ENCODE measurements at places on chromosomes 5 and 9.

GRCh38 chr5:11504886-11505193 lies 399.4 kb downstream of the CTNND2 start:
- DNase-seq = no peak

GRCh38 chr5:101658433-101658832 lies 637.7 kb downstream of the SLCO4C1 start:
- DNase-seq = no peak

DNA sequence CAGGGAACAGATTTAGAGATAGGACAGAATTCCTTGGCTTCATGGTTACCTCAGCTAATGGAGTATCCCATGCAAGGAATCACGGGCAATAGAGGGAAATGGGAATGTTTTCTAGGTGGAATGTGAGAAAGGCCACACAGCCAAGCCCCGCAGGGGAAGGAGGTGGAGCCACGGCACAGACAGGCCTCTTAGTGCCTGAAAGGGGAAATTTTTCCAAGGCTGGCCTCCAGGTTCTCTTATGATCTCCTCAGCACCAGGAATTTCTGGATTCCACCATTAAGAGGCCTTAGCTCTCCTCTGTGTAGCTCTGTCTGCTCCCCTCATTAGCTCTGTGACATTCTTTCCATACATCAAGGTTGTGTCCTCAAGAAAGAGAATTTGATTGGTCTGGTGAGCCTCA lies 124.7 kb downstream of the GALNT10 start:
- DNase-seq = no peak

GRCh38 chr5:150299571-150300327 lies 3.0 kb downstream of the ARSI start:
- DNase-seq = no peak

DNA sequence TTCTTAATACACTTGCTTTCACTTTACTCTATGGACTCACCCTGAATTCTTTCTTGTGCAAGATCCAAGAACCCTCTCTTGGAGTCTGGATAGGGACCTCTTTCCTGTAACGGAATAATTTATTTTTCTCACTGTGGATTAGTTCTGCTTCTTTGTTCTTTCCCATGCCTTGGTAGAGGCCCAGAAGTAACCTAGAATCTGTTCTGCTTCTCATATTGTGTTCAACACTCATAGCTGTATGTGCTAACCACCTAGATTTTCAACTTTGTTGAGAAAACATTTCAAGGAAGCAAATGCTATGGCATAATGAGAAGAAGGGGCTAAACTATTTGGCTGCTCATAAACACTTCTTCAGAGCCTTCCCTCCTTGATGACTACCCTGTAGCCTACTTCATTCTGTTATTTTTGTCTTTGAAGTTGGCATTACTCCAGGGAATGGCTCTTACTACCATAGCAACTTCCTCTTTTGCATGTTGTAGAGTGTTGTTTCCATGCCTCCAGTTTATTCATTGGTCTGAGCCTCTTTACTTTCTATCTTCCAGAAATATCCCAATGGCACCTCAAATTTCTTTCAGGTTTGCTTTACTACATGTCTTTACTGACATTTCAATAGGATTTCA lies 74.3 kb downstream of the KIAA0825 start:
- no peak for DNase-seq

- DNase-seq = no peak
Observed at GRCh38 chr5:53334431-53334941, 145.9 kb upstream of the FST start.

Data from stimulated activated CD4-positive, alpha-beta T cell treated with anti-CD3 and anti-CD28 coated beads, Interleukin-12 subunit alpha, Interleukin-12 subunit beta, amount 100 ng/mL, for 4 hours (primary cell).